ENCODE measurements at places on chromosomes 3 and 15.

- DNase-seq = no peak
Measured at GRCh38 chr3:154139996-154140436, 18.8 kb downstream of the ARHGEF26 start.

GRCh38 chr3:189728915-189729314 is 97.7 kb downstream of the TP63 start:
- DNase-seq = no peak

DNA sequence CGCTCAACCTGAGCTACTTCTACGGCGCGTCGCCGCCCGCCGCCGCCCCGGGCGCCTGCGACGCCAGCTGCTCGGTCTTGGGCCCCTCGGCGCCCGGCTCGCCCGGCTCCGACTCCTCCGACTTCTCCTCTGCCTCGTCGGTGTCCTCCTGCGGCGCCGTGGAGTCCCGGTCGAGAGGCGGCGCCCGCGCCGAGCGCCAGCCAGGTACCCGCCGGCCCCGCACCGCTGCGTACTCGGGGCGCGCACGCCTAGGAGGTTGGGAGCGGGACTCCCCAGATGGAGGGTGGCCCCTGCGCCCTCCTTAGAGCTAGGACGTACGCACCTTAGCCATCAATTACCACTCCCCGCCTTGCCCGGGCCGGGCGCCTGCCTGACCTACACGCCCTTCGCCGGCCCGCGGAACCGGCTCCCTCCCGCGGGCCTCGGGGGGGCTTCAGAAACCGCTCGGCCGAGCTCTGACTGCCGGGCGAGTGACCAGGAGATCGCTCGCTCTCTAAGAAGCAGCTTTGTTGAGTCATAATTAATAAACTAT is 466 bp downstream of the NFKBIZ start:
- DNase-seq = peak; percentile 27

DNA sequence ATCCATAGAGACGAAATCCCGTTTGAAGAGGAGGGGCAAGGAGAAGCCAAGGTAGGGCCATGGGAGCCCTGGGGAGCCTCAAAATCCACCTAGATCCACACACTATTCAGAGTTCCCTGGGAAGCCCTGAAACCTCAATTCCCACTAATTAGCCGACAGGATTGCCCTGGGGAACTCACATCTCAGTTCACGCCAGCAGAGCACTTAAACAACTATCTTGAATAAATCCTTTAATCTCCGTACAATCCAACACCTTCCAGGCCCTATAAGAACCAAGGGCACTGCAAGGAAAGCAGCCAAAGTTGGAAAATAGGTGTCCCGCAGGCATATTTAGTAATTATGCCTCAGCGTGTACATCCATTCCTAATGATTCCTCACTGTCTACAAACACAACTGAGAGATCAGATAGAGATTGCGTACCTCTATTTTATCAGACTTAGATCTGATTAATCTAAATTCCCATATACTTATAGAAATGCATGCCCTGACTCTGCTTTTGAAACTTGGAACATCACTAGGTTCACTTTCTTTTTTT is 25.6 kb upstream of the EIF4A2 start:
- DNase-seq = no peak
